ENCODE measurements at places on chromosomes 5 and 9. TPM values are rescaled to one million over a fixed set of nuclear protein-coding genes. Genes with fewer than 3 reads are reported as not detected.

The RAB14 gene
- 42.2 TPM for total RNA-seq

The LAMC3 gene
- total RNA-seq = 0.07 TPM

The SLC36A2 gene
- not detected for total RNA-seq

The NEURL1B gene
- 0.11 TPM for total RNA-seq

The SMC2 gene
- 66.8 TPM for total RNA-seq

The SPOCK1 gene
- not detected for total RNA-seq

The LCN2 gene
- total RNA-seq = 0.38 TPM

The ZNF462 gene
- total RNA-seq = not detected

The IL13 gene
- total RNA-seq = not detected

The BHMT2 gene
- total RNA-seq = 24.1 TPM

The CCNI2 gene
- not detected for total RNA-seq

The PROB1 gene
- 0.69 TPM for total RNA-seq

The CXCL14 gene
- not detected for total RNA-seq

The IL3 gene
- total RNA-seq = not detected

The PTPRD gene
- not detected for total RNA-seq

The LCN15 gene
- 0.29 TPM for total RNA-seq

The PAIP1 gene
- 141 TPM for total RNA-seq

The PCDHGA6 gene
- 0.13 TPM for total RNA-seq

The INSL4 gene
- not detected for total RNA-seq

The PSAT1 gene
- total RNA-seq = 262 TPM

The C9 gene
- total RNA-seq = not detected

The OBP2B gene
- not detected for total RNA-seq

The MLLT3 gene
- total RNA-seq = 18.5 TPM

The ARID3C gene
- total RNA-seq = not detected

The PCDHGB1 gene
- total RNA-seq = 0.95 TPM

The PARP8 gene
- 0.29 TPM for total RNA-seq

The GDA gene
- 0.21 TPM for total RNA-seq

The CARTPT gene
- total RNA-seq = not detected

The PCDHB11 gene
- total RNA-seq = not detected

The MAMDC2 gene
- not detected for total RNA-seq

The NFX1 gene
- 27.5 TPM for total RNA-seq

The NDOR1 gene
- total RNA-seq = 8.7 TPM

The WNT8A gene
- total RNA-seq = not detected

The CCDC192 gene
- total RNA-seq = not detected

The ZER1 gene
- total RNA-seq = 9.1 TPM

The GNE gene
- total RNA-seq = 38.8 TPM

The CEL gene
- 1.5 TPM for total RNA-seq

The FRMD3 gene
- 9.6 TPM for total RNA-seq

The ZFP37 gene
- total RNA-seq = 5.6 TPM

The CDX1 gene
- not detected for total RNA-seq

The SERF1A gene
- total RNA-seq = 1.8 TPM

The PCDHGB5 gene
- not detected for total RNA-seq

The CCNJL gene
- 1.1 TPM for total RNA-seq

The ZFP2 gene
- total RNA-seq = 0.27 TPM

The GRM6 gene
- not detected for total RNA-seq

The EGR1 gene
- 4.5 TPM for total RNA-seq

The GZMA gene
- total RNA-seq = not detected
